ENCODE measurements at places on chromosomes 16 and 17.

- DNase-seq = no peak
Observed at GRCh38 chr17:12664894-12665262, 812 bp upstream of the MYOCD start.

DNA sequence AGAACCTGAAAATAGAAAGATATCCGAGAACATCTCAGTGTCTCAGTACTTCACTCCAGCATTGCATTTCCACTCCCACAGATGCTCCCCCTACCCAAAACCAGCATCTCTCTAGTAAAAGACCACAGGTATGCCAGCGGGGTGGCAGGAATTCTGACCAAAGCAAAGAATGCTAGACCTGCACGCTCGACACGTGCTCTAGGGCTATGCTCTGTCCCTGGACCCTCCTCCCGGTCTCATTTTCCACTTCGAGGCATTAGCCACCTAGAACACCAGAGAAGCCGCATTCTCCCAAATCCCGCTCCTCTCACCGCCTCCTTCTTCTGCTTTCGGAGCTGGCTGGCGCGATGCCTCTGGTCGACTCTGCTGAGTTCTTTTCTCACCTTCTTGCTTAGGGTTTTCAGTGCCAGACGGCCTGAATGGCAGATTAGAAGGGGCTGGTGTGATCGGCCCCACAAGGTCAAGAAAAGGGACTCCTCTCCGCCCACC lies 487 bp downstream of the TSR1 start:
- no peak for DNase-seq

DNA sequence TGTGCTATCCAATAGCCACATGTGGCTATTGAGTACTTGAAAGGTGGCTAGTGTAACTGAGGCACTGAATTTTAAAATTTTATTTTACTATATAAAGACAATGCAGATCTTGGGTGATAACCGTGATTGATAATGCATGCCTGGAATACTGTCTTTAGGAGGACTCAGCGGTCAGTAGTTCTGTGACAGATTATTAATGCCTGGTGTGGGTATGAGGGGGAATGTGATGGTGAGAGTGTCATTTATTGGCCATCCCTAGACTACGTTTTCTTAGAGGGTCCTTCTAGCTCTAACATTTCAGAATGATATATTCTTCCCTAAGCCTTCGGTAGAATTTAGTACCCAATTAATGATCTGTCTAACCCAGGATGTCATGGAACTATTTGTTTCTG lies 157.6 kb downstream of the CPPED1 start:
- no peak for DNase-seq

DNA sequence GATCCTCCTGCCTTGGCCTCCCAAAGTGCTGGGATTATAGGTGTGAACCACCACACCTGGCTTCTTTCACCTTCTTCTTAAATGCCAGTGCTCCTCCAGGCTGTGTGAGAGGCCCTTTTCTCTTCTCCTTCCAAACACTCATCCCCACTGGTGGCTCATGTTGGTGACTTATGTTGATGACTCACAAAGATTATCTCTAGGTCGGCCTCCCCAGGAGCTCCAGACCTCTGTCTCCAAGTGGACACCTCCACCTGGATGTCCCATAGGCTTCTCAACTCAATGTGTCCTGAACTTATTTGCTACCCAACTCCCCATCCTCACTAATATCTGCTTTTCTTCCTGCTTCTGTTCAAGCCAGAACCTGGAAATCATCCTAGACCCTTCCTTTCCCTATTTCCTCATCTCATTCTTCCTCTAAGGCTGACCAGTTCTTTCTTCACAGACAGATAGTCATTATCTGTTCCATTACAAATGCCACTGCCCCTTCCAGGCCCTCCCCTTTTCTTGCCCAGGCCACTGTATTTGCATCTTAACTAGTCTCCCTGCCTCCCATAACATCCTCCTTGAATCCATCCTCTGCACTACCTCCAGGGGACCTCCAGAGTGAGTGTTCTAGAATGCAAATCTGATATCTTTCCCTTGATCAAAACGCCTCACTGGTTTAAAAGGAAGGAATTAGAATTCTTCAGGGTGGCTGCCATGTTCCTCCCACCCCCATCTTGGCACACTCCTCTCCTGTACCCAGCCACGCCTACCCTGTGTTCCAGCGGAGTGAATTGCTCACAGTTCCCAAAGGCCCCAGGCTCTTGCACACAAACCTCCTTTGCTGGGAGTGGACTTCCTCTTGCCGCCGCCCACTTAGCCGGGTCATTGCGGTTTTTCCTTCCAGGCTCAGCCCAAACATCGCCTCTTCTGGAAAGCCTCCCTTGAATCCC lies 34.8 kb upstream of the FBXO47 start:
- DNase-seq = peak; percentile 25

DNA sequence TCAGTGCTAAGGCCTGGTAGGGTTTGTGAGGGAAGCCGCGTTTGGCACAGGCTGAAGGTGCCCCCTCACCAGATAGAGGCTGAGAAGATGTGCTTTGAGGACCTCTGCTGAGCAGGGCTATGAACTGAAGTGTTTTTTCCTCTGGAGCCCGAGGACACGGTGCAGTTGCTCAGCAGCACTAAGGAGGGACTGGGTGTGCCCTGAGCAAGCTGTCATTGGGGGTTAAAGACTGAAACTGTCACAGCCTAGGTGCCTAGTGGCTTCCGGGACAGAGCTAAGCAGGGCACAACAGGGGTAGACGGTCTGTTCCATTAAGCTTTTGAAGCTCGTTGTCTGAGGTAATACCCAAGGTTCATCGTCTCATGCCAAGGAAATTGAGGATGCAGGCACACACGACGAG lies 24.8 kb upstream of the ASGR2 start:
- DNase-seq = no peak

DNA sequence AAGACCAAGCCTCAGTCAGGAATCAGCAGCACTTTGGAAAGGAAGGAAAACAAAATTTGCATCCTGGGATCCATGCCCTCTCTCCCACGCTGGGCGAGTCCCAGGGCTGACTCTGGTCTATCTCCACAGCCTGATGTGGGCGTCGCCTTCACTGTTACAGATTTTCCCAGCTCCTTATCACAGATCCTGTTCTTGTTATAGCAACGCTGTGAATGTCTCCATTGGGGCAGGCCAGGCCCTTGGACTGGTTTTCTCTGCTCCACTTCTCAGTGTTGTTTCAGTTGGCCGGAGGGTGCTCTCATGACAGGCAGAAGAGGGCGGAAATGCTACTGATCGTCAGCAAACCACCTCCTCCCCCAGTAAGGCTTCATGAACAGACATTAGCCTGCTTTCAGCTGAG lies 127.9 kb upstream of the CDH11 start:
- DNase-seq = no peak

GRCh38 chr17:58224315-58224714 lies 5.3 kb upstream of the MKS1 start:
- DNase-seq = peak; percentile 16
